ENCODE measurements at places on chromosomes 6 and 20. TPM values are rescaled to one million over a fixed set of nuclear protein-coding genes. Genes with fewer than 3 reads are reported as not detected.

Gene C6orf163
- 4.5 TPM for total RNA-seq

Gene ADGRG6
- total RNA-seq = 0.89 TPM

DNA sequence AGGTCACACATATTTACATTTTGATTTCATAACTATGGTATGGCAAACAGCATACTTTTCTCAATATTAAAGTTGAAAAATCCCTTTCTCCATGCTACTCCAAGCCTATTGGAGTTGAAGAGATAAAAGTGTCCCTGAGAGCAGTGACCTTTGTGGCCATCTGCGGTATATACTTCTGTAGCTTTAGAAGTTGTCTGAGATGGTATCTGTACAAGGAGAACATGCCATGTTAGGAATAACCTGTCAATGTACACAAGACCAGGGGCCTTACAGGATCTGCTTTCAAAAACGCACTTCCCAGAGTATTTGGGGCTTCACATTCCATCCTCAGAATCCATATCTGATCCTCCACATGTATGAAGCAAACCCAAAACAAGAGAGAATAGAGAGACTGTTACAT, 226.7 kb downstream of the MEI4 start:
- DNase-seq = no peak

DNA sequence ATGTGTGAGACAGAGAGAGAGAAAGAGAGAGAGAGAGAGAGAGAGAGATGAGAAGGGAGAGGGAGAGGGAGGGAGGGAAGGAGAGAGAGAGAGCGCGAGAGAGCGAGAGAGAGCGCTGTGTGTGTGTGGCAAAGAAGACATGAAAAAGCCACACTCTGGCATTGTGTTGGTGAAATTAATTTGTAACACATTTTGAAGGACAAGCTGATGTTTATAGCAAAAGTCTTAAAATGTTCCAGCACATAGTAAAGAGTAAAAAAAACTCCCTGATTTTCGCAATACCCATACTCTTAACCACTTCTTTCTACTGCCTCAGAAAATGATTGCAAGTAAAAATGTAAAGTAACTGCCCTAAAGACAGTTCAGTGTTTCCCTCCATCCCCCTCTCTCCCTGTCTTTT, 56.7 kb downstream of the SLC22A1 start:
- DNase-seq = no peak

DNA sequence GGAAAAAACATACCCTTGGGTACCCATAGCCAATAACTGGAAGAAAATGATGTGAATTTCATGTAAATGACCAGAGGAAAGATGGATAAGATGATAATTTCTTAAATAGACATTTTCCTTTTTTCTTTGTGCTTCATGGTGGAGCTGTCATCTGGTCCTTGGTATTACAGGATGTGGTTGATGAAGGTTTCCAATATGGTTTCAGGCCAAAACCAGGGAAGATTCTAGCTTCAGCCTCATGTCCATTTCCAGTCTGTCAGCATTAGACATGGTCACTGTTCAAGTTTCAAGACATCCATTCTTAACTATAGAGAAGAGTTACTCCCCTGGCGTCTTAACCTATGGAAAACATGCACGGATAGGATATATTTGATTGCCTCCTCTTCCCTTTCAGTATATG, 63.6 kb downstream of the SSR1 start:
- DNase-seq = no peak

Data from T-cell (primary cell).